ENCODE measurements at places on chromosomes 11 and 22. TPM values are rescaled to one million over a fixed set of nuclear protein-coding genes. Genes with fewer than 3 reads are reported as not detected.
A peak's percentile ranks its signal among the peaks of the same experiment; 100 is the strongest.

- peak; percentile 93 for DNase-seq
These were observed 21.5 kb upstream of the CBX7 start for GRCh38 chr22:39173787-39174497.

- no peak for DNase-seq
These were observed 11.3 kb downstream of the TRIM66 start for GRCh38 chr11:8671193-8671612.

DNA sequence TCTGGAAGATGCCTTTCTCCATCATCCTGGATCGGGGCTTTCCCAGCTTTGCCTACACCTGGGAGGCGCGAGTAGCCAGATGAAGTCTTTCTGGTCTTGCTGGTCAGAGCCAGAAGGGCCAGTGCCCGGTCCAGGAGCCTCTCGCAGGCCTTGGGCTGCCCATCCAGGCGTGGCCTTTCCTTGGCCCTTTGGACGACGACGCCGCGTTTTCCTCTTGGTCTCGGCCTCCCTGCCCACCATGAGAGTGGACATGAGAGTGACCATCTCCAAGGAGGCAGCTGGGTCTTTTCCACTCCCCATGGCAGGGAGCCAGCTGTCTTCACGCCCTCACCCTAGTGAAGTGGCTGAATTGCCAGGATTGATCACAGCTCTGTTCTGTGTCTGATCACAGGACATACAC, 3.5 kb downstream of the PTDSS2 start:
- no peak for DNase-seq

Gene HORMAD2
- total RNA-seq = not detected

Data from CD8-positive, alpha-beta T cell (primary cell).